ENCODE measurements at places on chromosomes 1 and 21. TPM values are rescaled to one million over a fixed set of nuclear protein-coding genes. Genes with fewer than 3 reads are reported as not detected.

Gene TSSK3
- not detected for polyA plus RNA-seq

Gene FCGR2B
- polyA plus RNA-seq: 39.5 TPM

Gene IRF2BP2
- polyA plus RNA-seq: 39.3 TPM

Gene SLAMF1
- polyA plus RNA-seq: 0.13 TPM

Gene COL6A1
- polyA plus RNA-seq: 16.9 TPM

Gene PRDM16
- polyA plus RNA-seq: 0.14 TPM

Gene IVL
- polyA plus RNA-seq: 0.02 TPM

Gene MYOG
- not detected for polyA plus RNA-seq

Gene HJV
- polyA plus RNA-seq: 138 TPM

Gene NRIP1
- polyA plus RNA-seq: 4.7 TPM

Gene C1QA
- 243 TPM for polyA plus RNA-seq

Gene KRTAP19-3
- not detected for polyA plus RNA-seq

Gene S1PR1
- polyA plus RNA-seq: 7.8 TPM

Gene PHLDA3
- polyA plus RNA-seq: 0.36 TPM

Gene PRKCZ
- polyA plus RNA-seq: 4.8 TPM

Gene SPATA46
- 0.17 TPM for polyA plus RNA-seq

Gene RHOU
- 11.8 TPM for polyA plus RNA-seq

Gene WNT3A
- not detected for polyA plus RNA-seq

Gene C2CD4D
- 0.02 TPM for polyA plus RNA-seq

Gene TMEM82
- polyA plus RNA-seq: 26.3 TPM

Gene MSH4
- not detected for polyA plus RNA-seq

Gene SPATC1L
- polyA plus RNA-seq: 0.36 TPM

Gene INSRR
- polyA plus RNA-seq: 0.01 TPM

Gene PTBP2
- 5.8 TPM for polyA plus RNA-seq

Gene OR10Z1
- polyA plus RNA-seq: not detected

Gene RBM8A
- 66.2 TPM for polyA plus RNA-seq

Gene PLA2G2C
- polyA plus RNA-seq: not detected

Gene TRIM67
- polyA plus RNA-seq: not detected

Gene SHISAL2A
- not detected for polyA plus RNA-seq

Gene DTL
- 1.1 TPM for polyA plus RNA-seq

Gene OR2T35
- polyA plus RNA-seq: not detected

Gene TBX15
- polyA plus RNA-seq: 5.0 TPM

Gene KRTAP24-1
- polyA plus RNA-seq: not detected

Gene NBPF8
- 15.1 TPM for polyA plus RNA-seq

Gene ELF3
- 29.0 TPM for polyA plus RNA-seq

Gene KCNJ9
- not detected for polyA plus RNA-seq

Gene OR2L5
- polyA plus RNA-seq: not detected

Gene KCNE2
- polyA plus RNA-seq: 0.57 TPM

Gene SPRR4
- polyA plus RNA-seq: not detected

Gene KRTAP11-1
- polyA plus RNA-seq: not detected

Gene VANGL1
- polyA plus RNA-seq: 2.5 TPM

Gene E2F2
- polyA plus RNA-seq: 0.36 TPM

Gene ALPL
- 93.1 TPM for polyA plus RNA-seq

Gene CFHR3
- 94.2 TPM for polyA plus RNA-seq

Gene SARS1
- 81.8 TPM for polyA plus RNA-seq

Gene PADI1
- polyA plus RNA-seq: not detected

Gene IL24
- polyA plus RNA-seq: not detected

Gene TRNP1
- 0.97 TPM for polyA plus RNA-seq

Gene PRXL2B
- 6.0 TPM for polyA plus RNA-seq

Gene FAM76A
- polyA plus RNA-seq: 5.6 TPM

Gene KCNN3
- 0.68 TPM for polyA plus RNA-seq

Gene TEDDM1
- not detected for polyA plus RNA-seq

Gene AADACL3
- not detected for polyA plus RNA-seq

Gene IGSF5
- not detected for polyA plus RNA-seq

Gene S100A7A
- not detected for polyA plus RNA-seq

Data from liver (tissue), 10 donors.